ENCODE measurements at places on chromosomes 6 and 20.

DNA sequence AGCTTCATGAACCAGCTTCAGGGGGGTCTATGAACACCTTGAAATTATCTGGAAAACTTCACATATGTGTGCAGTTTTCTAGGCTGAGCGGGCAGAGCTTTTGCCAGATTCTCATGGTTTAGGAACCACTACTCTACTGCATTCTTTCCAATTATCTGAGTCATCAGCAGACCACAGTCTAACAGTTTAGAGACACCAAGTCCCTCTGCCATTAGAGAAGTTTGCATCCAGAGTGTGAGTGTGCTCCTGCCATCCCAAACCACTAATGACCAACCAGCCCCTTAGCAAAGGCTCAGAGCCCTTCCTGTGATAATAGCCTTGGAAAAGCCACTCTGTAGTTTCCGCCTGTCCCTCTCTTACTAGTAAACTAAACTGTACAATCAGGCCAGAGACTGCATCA is 96.8 kb downstream of the PHACTR1 start:
- no peak for DNase-seq

GRCh38 chr6:159959165-159959975 is 9.5 kb upstream of the IGF2R start:
- no peak for DNase-seq

- no peak for DNase-seq
These were observed 130.9 kb upstream of the PTPN1 start for GRCh38 chr20:50379049-50379990.

DNA sequence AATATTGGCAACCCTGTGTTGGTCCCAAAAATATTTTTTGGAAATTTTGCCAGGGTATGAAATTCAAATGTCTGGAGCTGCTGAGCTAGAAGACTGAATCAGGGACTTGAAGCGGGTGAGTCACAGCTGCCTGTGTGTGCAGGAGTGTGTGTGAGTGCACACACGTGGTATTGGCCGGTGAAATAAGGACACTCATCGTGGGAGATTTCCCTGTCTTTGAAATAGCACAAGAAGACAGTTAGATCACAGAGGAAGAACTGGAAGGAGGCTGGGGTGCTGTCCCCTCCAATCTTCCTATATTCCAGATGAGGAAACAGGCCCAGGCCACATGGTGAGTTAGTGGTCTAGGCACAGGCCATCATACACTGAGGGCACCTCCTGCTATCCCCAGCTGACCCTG is 123.8 kb upstream of the MLN start:
- DNase-seq: no peak

DNA sequence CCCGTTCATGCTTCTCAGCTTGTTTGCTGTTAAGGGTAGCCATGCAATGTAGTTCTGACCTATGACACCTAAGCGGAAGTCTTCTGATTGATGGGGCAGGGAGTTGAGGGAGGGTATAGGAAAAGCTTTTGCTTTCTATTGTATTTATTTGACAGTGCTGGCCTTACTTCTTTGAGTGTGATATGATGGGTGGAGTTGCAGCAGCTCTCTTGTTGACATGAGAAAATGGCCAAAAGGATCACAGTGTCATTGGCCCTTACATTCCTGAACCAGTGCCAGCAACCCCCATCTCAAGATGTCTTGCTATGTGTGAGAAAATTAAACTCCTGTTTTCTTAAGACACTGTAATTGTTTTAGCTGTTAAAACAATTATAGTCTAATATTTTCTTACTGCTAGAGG is 117.5 kb downstream of the SAMD5 start:
- no peak for DNase-seq

- DNase-seq: no peak
These were observed 7.9 kb downstream of the ZC2HC1B start for GRCh38 chr6:143872201-143872600.

DNA sequence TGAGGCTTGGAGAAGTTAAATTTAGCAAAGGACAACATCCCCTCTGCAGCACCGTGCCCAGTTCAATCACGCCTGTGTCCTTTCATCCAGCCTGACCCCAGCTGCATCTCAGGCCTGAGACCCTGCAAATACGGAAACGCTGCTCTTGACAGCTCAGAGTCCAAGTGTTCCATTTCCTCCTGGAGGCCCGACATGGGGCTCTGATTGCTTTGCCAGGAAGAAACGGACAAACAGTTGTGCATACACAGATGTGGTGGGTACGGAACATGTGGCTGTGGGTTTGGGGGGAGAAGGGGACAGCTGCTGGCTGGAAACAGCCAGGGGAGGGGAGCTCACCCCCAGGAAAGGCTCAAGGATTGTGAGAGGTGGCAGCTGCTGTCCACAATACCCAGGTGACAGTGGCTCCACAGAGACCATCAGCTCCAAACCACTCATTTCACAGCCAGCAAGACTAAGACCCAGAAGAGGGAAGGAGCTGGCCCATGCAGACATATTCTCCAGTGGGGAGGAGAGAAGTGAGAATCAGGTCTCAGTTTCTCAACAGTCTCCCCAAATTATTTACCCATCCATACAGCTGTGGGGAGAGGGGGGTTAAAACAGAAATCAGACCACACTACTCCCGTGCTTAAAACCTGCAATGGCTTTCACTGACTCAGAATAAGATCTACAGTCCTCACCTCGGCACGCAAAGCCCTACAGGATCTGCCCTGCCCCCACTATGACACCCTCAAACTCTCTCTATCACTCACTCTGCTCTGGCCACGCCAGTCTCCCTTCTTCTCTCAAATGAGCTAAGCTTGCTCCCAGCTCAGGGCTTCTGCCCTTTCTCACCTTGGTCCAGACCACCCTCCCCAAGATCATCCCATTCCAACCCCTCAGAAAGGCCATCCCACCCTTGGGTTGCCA is 89.1 kb downstream of the PREX1 start:
- no peak for DNase-seq

DNA sequence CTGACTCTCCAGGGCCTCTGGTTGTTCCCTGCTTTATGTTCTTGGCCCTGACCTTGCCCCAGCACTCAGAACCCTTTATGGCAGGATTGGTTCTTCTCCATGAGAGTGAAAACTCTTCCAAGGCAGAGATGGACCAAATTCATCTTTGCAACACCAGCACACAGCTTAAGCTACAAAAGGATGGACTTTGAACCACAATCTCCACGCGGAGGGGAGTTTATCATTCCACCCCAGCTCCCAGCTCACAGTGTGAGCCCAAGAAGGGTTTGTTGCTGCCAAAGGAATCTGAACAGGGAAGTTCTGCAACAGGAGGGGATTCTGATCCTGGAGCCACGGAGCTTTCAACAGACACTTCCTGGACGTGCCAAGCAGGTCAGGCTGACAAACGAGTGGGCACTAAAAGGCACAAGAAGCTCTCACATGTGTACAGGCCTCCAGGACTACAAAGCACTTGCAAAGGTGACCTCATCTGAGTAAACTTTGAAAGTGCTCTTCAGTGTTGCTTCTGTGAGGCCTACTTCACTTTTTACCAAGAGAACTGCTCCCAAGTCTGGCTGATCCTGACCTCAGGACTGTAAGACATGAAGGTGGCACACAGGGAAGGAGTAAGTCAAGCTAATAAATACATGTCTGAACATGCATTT is 8.9 kb downstream of the FITM2 start:
- DNase-seq: no peak

- no peak for DNase-seq
These were observed 95.2 kb upstream of the HDGFL1 start for GRCh38 chr6:22473991-22474682.

GRCh38 chr20:37011147-37011546 is 59.6 kb upstream of the SAMHD1 start:
- DNase-seq: no peak

DNA sequence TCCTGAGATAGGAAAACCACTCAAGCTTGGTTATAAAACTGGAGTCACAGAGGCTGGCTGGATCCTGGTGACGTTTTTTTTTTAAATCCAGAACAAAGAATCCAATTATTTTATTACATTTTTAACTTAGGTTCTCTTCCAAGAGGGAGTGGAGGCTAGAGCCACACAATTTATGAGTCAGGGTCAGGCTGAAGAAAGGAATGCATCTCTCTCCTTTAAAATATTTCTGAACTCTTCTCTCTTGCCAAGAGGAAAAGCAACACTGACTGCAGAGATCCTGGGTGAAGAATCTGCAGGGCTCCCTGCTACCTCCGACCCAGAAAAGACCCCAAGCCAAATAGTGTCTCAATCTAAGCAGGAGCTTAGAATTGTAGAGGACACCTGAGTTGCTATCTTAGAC is 88.5 kb upstream of the SSTR4 start:
- DNase-seq: no peak

GRCh38 chr20:40960101-40960500 is 68.5 kb upstream of the TOP1 start:
- DNase-seq: no peak

- no peak for DNase-seq
These were observed 191.5 kb downstream of the MCHR2 start for GRCh38 chr6:99802396-99803031.

DNA sequence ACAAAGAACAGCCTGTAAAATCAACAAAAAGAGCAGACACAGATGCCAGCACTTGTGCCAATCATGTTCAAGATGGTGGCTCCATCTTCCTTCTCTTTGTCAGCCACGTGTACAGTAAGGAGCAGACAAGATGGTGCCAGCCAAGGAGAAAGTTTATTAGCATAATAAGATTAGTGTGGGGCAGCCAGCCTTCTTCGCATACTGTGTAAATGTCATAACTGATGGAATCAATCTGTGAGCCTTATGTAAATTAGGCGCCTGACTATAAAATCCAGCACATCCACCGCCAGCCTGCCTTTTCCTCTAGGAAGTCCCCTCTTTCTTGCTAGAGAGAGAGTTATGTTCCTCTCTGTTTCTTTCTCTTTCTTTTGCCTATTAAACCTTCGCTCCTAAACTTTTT is 99.7 kb upstream of the RALGAPA2 start:
- DNase-seq: no peak

- no peak for DNase-seq
These were observed 115.7 kb upstream of the RALGAPA2 start for GRCh38 chr20:20827992-20828597.

DNA sequence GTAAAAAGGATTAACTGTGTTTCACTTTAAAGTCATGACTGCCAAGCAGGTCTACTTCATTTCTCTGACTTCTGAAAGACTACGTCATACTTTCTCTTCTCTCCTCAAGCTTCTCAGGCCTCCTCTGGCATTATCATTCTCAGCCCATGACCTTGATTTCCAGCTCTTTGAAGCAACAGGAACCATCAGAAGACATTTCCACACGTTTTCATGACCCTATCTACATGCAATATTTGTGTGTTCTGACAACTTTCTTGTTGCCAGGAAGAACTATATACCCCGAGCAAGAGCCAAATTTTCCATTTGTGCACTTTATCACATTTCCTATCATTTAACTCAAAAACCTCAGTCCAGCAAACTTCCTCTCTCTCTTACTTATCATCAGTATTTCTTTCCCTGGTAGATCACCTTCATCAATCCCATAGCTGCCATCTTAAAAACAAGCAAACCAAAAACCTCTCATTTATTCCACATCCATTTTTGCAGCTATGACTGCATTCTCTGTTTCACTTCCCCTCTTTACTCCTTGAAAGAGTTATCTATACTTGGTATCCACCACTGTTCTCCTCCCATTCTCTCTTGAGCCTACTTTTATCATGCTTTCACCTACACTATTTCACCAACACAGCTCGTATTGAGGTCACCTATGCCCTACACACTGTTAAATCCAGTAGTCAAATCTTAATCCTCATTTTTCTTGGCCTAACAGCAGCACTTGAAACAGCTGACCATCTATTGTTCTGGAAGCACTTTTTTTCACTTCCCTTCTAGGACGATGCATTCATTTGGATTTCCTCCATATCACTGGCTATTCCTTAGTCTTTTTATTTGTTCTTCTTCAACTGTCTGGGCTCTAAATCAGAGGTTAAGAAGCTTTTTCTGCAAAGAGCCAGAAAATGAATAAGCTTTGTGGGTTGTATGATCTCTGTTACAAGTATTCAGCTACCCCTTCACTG is 47.1 kb downstream of the STX7 start:
- no peak for DNase-seq

DNA sequence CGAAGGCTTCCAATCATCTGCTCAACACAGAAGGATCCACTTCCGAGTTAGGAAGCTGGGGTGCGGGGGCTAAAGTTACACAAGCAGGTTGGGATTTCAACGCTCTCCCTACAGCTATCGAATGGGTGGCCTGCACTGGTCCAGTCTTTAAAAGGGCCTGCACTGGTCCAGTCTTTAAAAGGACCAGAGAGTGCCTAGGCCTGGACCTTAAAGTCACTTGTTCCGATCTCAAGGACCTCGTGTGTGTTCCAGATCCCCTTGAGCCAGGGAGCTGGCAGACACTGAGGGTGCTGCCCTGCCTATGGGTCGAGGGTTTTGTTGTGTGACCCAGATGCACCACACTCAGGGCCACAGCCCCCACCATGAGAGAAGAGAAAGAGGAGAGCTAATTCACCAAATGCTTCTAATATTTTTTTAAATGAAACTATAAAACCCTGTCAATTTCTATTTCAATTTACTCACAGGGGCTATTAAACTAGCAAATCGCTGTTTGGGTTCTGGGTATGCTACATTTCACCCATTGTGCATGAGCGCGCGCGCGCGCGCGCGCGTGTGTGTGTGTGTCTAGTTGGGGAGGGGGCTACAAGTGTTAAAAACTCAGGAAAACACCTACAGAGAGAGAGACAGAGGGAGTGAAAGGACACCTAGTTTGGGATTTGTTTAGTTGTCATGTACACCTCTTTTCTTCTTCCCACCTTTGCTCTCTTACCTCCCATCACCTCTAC is 7.5 kb downstream of the TFAP2B start:
- DNase-seq: no peak

- DNase-seq: no peak
These were observed 73.3 kb downstream of the ADGRG6 start for GRCh38 chr6:142374965-142375733.

GRCh38 chr6:143612186-143612585 is 65.6 kb upstream of the PHACTR2 start:
- DNase-seq: no peak

DNA sequence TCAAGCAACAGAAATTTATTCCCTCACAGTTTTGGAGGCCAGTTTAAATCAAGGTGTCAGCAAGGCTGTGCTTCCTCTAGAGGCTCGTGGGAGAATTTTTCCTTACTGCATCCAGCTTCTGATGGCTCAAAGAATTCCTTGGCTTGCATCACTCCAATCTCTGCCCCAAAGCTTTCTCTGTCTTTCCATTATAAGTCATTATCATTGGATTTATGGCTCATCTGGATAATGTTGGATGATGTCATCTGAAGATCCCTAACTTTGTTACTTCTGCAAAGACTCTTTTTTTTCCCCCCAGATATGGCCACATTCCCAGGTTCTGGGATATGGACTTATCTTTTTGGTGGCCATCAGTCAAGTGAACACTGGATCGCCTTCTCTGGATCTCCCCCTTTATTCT is 146.3 kb upstream of the B3GAT2 start:
- DNase-seq: no peak

- DNase-seq: no peak
These were observed 94.7 kb downstream of the ANKRD6 start for GRCh38 chr6:89527634-89528033.

GRCh38 chr20:9149087-9149486 is 80.2 kb downstream of the PLCB4 start:
- DNase-seq: no peak

- no peak for DNase-seq
These were observed 4.8 kb downstream of the ZCCHC3 start for GRCh38 chr20:301886-302848.

DNA sequence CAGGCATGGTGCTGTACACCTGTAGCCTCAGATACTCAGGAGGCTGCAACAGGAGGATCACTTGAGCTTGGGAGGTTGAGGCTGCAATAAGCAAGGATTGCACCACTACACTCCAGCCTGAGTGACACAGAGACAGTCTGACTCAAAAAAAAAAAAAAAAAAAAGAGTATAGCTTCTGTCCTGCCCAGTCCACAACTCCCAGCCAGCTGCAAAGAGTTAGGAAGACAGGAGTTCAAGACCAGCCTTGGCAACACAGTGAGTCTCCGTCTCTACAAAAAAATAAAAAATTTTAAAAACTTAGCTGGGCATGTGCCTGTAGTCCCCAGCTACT is 28.3 kb upstream of the TLDC2 start:
- no peak for DNase-seq

All from nephron progenitor cell (in vitro differentiated cells).